ENCODE measurements at places on chromosomes 7 and 10.

GRCh38 chr7:151756076-151756731 lies 120.7 kb downstream of the PRKAG2 start:
- no peak for DNase-seq

GRCh38 chr10:24929056-24929544 lies 23.3 kb downstream of the PRTFDC1 start:
- DNase-seq = no peak

- DNase-seq = no peak
Measured at GRCh38 chr7:125661677-125662076, 732.1 kb upstream of the POT1 start.

DNA sequence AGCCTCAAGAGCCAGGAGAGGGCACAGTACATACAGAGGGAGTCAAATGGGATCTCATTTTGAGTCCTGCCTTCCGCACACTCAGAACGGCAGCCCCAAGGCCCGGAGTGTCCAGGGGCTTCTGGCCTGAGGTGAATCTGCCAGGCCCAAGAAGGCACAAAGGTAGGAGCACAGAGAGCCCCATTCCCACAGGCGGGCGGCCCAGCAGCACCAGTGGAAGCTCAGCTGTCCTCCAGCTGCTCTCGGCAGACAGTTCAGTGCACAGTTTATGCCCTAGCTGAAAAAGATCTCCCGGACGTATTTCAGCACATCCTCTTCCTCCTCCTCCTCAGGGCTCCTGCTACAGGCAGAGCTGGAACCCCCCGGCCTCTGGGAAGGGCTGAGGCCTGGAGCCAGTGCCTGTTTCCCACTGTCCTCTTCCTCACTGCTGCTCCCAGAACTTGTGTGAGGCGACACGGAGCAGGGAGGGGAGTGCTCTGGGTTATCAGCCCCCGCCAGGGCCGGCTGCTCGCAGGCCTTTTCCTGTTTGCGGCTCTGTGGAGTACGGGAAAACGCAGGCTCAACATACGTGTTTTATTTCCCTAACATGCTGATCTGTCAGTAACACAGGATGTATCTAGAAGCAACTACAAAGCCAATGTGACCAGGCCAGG lies 4.0 kb downstream of the CYREN start:
- no peak for DNase-seq

DNA sequence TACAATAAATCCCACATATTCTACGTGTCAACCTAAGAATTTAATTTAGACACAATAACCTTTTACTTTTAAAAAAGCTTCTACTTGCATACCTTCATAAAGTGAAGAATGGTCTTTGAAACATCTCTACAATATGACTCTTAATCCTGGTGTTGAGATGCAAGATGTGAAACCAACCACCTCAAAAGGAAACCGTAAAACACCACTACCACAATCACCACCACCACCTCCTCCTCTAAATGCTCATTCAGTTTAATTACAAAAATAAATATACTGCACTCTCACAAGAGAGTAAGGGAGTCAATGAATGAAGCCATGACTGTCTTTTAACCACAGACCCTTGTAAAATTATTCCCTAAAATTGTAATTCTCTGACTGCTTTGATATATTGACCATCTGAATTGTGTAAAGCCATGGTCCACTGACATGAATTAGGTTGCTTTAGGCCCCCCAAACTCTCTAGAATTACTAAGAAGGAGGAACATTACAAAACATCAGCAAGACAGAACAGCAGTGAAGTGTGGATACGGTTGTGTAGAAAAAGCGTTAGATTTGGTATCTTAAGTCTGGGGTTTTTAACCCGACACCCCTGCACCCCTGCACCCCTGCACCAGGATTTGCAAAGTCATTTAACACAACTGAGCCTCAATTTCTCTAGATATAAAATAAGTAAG lies 171.4 kb downstream of the SFMBT2 start:
- no peak for DNase-seq

GRCh38 chr7:120955577-120956149 lies 5.1 kb downstream of the ING3 start:
- no peak for DNase-seq

DNA sequence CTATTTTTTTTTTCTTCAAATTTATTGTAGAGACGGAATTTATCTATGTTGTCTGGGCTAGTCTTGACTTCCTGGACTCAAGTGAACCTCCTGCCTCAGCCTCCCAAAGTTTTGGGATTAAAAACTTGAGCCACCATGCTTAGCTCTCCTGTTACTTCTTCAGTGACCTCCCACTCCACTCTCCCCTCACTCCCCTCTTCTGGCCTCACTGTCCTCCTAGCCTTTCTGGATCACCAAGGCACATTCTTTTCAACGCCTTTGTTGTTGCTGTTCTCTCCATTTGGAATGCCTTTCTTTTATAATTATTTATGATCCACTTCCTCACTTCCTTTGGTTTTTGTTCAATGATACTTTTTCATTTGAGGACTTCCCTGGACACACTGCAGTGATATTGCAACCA lies 17.9 kb downstream of the PTPRZ1 start:
- no peak for DNase-seq

- no peak for DNase-seq
Measured at GRCh38 chr7:34709771-34710170, 51.8 kb downstream of the NPSR1 start.

GRCh38 chr10:33047655-33048054 lies 89.6 kb upstream of the ITGB1 start:
- no peak for DNase-seq

DNA sequence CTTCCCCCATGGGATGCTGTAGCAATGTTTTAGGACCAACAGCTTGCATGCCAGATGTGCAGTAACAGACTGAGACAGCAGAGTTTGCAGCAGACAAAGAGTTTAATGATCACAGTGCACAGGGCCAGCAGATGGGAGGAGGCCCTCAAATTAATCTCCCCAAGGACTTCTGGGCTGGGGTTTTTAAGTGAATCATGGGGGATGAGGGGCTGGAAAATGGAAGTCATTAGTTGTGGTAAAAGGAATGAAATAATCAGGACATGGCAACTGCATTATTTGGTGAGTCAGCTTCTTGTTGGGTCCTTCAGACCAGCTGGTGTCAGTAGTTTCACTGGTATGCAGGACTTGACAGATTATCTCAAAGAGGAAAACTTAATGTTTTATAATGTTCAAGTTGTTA lies 12.6 kb upstream of the NRBF2 start:
- DNase-seq = no peak

GRCh38 chr10:69123747-69124562 lies at the start of gene VPS26A:
VPS26A (plus strand) TSS chr10:69124178; CDS start chr10:69124278, 100 bp downstream.
- peak; percentile 32 for DNase-seq

DNA sequence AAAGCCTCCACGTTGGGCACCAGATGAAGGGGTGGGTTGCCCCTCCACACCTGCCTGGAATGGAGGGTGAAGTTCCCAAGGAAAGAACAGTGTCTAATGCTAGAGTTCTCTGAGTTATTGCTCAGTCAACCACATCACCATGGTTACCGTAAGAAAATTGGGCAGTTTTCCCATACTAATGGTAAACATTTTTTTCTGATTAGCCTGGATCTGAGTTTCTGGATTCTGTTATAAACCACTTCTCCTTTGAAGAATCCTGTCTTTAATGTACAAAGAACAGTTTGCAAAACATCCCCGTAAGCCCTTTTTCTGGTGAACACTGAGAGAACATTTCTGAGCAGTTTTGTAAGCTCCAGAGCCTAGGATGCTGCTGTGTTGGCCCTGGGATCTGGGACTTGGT lies 45.5 kb downstream of the ABCC2 start:
- no peak for DNase-seq

GRCh38 chr7:95478272-95479037 lies 7.3 kb upstream of the ASB4 start:
- no peak for DNase-seq

GRCh38 chr10:84397735-84398144 lies 69.4 kb downstream of the CCSER2 start:
- no peak for DNase-seq

DNA sequence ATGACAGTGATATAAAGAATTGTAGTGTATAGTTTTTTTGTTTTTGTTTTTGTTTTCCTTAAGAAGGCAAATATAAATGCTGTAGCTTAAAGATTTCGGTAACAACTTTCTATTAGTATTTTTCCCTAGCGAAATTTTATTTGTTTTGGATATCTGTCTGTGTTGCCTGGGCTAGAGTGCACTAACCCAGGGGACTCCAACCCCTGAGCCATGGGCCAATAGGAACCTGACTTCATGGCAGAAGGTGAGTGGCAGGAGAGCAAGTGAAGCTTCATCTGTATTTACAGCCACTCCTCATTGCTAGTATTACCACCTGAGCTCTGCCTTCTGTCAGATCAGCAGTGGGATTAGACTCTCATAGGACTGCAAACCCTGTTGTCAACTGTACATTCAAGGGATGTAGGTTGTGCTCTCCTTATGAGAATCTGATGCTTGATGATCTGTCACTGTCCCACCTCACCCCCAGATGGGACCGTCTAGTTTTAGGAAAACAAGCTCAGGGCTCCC lies 65.4 kb upstream of the CCAR1 start:
- no peak for DNase-seq

DNA sequence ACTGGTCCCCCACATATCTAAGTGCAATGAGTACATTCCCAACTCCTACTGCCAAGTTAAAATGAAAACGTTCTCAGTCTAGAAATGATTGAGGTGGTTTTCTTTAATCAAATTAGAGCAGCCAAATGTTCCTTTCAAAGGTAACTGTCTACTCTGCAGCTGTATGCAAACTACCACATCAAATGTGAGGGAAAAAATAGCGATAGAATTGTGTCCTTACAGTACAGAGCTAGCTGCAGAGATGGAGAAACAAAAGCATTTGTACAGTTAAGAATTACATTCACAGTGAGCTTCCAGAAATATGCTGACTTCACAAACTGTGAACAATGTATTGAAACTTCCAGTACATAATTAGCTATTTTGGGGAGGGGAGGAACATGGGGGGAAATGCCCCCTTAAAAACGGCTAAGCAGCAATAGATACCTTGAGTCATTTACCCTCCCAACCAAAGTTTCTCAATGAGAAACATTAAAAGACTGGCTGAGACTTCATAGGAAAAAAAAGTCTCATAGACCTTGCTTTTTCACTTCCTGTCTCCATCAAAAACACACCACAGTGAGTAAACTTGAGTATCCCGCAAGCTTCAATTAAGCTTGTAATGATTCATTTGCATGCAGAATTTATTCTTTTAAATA lies 22.9 kb downstream of the CDK6 start:
- no peak for DNase-seq

GRCh38 chr10:103472005-103472404 lies 7.0 kb downstream of the CALHM3 start:
- no peak for DNase-seq

GRCh38 chr7:141072548-141073172 lies 1.2 kb upstream of the TMEM178B start:
- DNase-seq = peak; percentile 43

DNA sequence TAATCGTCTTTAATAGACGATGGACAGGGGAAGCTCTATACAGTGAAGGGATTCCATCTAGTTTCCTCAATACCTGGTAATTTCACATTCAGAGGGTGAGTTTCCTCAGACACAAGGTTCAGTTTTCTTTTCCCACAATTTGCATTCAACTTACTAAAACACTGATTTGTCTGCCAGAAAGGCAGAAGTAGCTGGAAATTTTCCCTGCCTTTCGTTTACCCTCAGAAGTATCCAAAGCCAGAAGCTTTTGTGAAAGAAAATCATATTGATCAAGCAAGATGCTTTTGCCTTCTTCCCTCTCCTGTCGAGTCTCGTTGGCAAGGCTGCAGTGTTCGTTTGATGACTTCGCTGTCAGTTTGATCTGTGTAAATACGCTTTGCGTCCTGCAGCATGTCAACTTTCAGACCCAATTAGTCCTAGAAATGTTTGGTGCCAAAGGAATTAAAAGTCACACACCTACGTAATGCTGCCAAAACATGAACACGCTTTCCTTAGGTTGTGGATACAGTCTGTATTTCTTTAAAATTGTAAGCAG lies 631.9 kb upstream of the FOXK1 start:
- DNase-seq = no peak

DNA sequence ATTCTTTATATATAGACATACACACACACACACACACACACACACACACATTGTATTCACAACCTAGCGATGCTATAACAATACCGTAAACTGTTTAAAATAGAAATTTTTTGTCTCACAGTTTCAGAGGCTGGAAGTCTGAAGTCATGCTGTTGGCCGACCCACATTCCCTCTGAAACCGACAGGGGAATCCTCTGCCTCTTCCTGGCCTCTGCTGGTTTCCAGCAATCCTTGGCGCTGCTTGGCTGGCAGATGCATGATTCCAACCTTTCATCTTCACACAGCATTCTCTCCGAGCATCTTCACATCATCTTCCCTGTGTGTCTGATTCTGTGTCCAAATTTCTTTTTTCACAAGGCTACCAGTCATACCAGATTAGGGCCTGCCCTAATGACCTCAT lies 94.8 kb downstream of the CCDC71L start:
- no peak for DNase-seq

- DNase-seq = no peak
Measured at GRCh38 chr7:23438171-23438570, 32.1 kb downstream of the IGF2BP3 start.

DNA sequence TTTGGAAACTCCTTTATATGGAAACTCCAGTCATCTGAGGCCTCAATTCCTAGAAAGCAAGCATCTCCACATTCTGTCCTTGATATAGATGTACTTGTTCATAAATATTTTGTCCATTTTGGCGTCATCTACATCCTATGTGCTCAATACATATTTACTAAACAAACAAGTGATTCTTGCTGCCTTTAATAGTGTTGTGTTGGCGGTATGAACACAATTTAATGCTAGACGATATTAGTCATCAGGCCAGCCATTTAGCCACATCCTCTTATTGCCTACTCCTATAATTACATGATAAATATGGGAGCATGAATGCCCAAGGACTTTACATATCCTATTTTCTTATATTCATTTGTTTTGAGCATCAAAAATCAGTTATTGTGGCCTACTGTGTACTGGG lies 18.5 kb upstream of the IFRD1 start:
- DNase-seq = no peak

DNA sequence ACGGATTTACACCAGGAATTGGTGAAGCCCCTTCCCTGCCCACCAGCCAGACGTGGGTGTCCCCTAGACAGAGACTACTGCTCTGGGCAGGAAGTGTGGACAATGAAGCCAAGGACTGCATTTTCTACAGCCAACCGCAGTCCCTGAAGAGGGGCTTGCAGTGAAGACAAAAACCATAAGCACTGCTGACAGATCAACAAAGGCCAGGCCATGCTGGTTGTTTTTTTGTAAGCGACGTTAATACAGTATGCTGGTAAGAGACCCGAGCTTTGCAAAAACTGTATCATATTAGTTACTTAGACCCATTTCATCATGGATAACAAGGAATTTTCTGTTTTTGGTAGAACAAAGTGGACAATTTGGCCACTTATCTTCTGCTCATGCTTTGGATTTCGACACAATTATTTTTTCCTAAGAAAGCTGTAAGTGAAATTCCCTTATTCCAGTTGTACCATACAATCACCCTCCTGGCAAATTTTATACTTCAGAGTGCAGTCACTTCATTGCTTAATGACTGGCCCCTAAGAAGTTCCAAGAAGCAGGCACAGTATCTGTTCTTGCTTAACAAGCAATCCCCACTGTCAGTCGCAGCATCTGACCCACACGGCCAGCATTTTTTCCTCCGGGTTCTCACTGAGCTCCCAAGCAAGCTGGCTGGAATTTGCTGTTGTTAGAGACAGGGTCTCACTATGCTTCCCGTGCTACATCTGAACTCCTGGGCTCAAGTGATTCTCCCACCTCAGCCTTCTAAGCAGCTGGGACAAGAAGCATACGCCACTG lies 163.5 kb downstream of the PARD3 start:
- DNase-seq = no peak

All from NCI-H1417 treated with DMSO at 0.1 percent for 48 hours (cell line).